ENCODE measurements at places on chromosomes 1 and 21.

DNA sequence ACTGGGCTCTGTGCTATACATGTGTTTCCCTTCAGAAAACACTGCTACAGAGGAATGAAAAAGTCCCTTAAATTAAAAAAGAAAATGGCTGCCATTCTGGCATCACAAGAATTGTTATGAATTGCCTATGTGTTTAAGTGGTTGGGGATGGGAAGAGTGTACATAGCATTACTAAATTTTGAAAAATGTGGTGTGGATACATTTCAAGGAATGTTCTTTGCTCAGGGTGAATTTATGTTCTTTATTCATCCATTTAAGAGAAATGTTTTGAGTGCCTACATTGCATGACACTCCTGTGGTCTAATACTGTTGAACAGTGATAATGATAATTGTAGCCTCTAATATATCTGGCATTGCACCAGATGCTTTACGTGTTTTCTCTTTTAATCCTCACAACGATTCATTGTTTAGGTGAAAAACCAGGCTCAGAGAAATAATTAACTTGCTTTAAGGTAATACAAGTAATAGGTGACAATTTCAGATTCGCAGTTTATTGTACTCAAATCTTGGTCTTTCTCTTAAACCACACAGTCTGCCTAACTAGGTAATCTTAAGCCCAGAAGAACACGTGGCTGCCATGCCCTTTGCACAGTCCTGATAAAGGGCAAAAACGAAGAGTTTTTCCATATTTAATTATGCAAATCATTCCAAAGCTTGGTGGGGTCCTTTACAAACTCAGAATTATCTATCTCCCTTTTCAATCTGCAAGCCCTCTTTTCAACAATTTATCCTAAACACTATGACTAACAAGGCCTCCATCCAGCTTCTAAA is 31.5 kb downstream of the DPT start:
- DNase-seq: no peak

- DNase-seq: no peak
Measured at GRCh38 chr1:176558561-176558960, 95.6 kb downstream of the PAPPA2 start.

- DNase-seq: peak; percentile 26
Measured at GRCh38 chr21:38716942-38717341, 88.8 kb upstream of the ETS2 start.

GRCh38 chr1:92495392-92496063 is 8.8 kb upstream of the GFI1 start:
- DNase-seq: no peak

GRCh38 chr1:185517808-185518419 is 200.9 kb upstream of the IVNS1ABP start:
- no peak for DNase-seq

DNA sequence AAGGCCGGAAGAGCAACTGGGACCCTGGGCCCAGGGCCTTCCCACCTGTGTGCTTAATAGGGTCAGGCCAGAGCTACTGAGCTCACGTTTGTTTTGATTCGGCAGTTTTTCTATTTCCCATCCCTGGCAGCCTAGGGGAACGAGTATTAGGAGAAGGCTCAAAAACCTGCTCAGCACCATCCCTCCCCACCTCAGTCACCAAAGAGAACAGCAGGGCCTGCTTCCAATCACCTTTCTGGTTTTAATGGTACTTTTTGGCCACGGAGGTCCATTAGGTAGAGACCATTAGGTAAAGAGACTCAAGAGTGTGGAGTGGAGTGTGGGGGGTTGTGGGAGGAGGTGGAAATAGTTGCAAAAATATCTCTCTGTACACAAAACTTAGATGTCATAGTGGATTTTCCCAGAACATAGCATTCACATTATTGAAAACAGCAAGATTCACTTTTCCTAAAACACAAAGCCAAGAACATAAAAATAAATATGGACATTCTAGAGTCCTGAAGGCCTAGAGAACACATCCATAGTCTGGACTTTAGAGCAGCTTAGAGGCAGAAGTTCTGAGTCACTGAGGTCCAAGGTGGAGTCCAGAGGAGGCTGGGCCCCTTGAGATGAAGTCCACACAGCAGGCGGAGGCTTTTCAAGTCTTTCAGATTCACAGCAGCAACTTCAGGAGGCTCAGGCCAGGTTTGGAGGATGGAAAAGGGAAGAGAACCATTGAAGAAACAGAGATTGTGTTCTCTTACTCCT is 19.5 kb downstream of the NUAK2 start:
- DNase-seq: peak; percentile 66

- DNase-seq: no peak
Measured at GRCh38 chr1:178864326-178864725, 6.6 kb downstream of the ANGPTL1 start.

GRCh38 chr1:98021126-98021525 is 100.3 kb upstream of the DPYD start:
- no peak for DNase-seq

- DNase-seq: no peak
Measured at GRCh38 chr1:226512076-226512728, 36.4 kb upstream of the STUM start.

DNA sequence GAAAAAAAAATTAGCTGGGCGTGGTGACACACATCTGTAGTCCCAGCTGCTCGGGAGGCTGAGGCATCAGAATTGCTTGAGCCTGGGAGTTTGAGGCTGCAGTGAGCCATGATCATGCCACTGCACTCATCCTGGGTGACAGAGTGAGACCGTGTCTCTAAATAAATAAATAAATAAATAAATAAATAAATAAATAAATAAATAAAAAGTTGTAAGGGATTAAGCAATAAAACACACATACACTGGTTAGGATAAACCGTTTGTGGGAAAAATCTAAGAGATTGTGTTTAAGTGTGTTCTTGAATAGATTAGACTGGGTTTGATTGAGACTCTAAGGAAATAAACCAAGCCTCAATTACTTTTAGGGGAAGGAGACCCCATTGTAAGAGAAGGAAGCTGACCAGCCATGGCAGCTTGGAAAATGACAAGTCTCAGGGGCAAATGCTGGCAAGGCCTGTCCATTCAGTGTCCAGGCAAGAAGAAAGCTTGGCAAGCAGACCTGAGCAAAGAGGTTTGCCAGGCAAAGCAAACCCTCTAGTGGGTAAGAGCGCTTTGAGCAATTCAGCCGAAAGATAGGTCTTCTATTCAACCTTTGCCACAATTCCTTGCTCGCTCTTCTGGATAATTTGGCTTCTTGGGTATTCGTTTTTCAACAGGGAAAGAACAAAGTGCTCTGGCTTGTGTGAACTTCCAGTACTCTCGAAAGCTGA is 106.9 kb upstream of the SERBP1 start:
- DNase-seq: no peak

DNA sequence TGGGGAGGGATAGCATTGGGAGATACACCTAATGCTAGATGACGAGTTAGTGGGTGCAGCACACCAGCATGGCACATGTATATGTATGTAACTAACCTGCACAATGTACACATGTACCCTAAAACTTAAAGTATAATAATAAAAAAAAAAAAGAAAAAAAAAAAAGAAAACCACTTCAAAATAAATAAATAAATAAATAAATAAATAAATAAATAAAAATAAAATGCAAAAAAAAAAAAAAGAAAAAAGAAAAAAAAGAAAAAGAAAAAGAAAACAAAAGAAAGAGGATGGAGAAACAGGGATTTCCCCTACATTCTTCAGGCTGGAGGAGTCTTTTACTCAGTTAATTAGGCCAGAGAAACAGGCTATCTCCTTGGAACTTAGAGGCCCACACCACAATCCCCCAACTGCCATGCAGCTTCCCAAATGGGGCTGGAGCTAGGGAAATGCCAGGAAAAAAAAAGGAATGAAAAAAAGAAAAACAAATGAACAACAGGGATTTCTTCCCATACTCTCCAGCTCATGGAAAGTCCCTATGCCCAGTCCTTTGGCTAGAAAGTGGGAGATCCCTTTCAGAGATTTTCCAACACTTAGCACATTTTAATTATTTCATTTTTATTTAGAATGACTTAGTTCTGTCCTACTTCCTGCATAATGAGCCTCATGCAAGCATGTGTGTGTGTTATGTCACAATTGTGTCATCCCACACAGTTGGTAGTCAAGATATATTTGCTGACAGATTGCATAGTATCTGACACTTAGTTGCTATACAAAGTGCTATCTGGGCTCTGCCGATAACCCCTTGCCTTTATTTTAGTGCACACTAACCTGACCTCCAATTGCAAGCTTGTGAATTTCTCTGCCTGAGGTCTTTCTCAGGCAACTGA is 486.4 kb downstream of the PLPP3 start:
- DNase-seq: no peak

- no peak for DNase-seq
Measured at GRCh38 chr1:1460540-1461130, 10.9 kb upstream of the ATAD3B start.

All from EL (cell line).